Osteocyte (in vitro differentiated cells): ENCODE measurements at places on chromosomes 3 and 15. TPM values are rescaled to one million over a fixed set of nuclear protein-coding genes. Genes with fewer than 3 reads are reported as not detected.

- H3K4me3 ChIP-seq = no peak overlapping the region
- H3K36me3 ChIP-seq = no peaks in the 10 kb centered on the region
- H3K27me3 ChIP-seq = no peaks in the 10 kb centered on the region
- no peaks in the 10 kb centered on the region for H3K4me1 ChIP-seq
- H3K27ac ChIP-seq = no peak overlapping the region
Observed at GRCh38 chr3:31254483-31254882, 278.2 kb upstream of the STT3B start.

- no peak for DNase-seq
- peaks cover 6% of the 10 kb centered on the region for H3K4me1 ChIP-seq
- H3K36me3 ChIP-seq = no peaks in the 10 kb centered on the region
- H3K4me3 ChIP-seq = no peak overlapping the region
Observed at GRCh38 chr3:81962396-81962795, 201.0 kb upstream of the GBE1 start.

GRCh38 chr3:109985943-109986555, 648.7 kb upstream of the DPPA4 start:
- H3K36me3 ChIP-seq = no peaks in the 10 kb centered on the region
- H3K27me3 ChIP-seq = no peaks in the 10 kb centered on the region
- no peak overlapping the region for H3K4me3 ChIP-seq
- no peak for DNase-seq
- H3K4me1 ChIP-seq = no peaks in the 10 kb centered on the region

DNA sequence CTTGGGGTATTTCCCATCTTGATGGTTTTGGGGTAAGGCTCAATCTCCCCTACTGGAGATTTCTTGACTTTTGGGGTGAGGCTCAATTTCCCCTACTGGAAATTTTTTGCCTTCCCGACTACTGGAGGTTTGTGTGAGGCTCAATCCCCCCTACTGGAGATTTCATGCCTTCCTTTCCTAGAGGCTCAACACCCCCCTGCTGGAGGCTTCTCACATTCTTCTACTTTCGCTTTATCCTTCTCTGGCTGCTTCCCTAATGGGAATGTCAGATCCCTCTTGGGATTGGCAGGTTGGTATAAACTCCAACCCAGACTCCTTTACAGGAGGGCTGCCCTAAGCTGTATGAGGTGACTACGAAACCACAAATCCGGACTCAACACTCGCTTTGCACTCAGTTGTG, 49.2 kb downstream of the KATNBL1 start:
- H3K4me3 ChIP-seq = no peak overlapping the region
- H3K4me1 ChIP-seq = no peaks in the 10 kb centered on the region
- no peak for DNase-seq

CCR9 gene
- total RNA-seq = not detected in 2 replicates
